ENCODE measurements at places on chromosomes 11 and 22. TPM values are rescaled to one million over a fixed set of nuclear protein-coding genes. Genes with fewer than 3 reads are reported as not detected.

The SERPINH1 gene
- 229 TPM for total RNA-seq

The TEX12 gene
- 0.22 TPM for total RNA-seq

The LRRC10B gene
- 0.13 TPM for total RNA-seq

The OR4C15 gene
- not detected for total RNA-seq

The GRM5 gene
- 0.04 TPM for total RNA-seq

The TMEM191C gene
- total RNA-seq = 0.40 TPM

The LINC01488 gene
- total RNA-seq = 0.04 TPM

The GGTLC3 gene
- not detected for total RNA-seq

The BIK gene
- total RNA-seq = 0.18 TPM

The TBX1 gene
- 7.2 TPM for total RNA-seq

The COX8A gene
- total RNA-seq = 408 TPM

The OR51E2 gene
- 0.53 TPM for total RNA-seq

The CARD18 gene
- total RNA-seq = 0.13 TPM
